Activated naive CD8-positive, alpha-beta T cell treated with anti-CD3 and anti-CD28 coated beads for 36 hours (primary cell): ENCODE measurements at places on chromosomes 5 and 9.
A peak's percentile ranks its signal among the peaks of the same experiment; 100 is the strongest.

GRCh38 chr5:97918057-97918456 lies 735.0 kb upstream of the RIOK2 start:
- no peak for DNase-seq

GRCh38 chr5:61617995-61618525 lies 286.0 kb downstream of the ZSWIM6 start:
- DNase-seq, result no peak

- no peak for DNase-seq
Observed at GRCh38 chr9:105255421-105255820, 11.0 kb downstream of the SLC44A1 start.

DNA sequence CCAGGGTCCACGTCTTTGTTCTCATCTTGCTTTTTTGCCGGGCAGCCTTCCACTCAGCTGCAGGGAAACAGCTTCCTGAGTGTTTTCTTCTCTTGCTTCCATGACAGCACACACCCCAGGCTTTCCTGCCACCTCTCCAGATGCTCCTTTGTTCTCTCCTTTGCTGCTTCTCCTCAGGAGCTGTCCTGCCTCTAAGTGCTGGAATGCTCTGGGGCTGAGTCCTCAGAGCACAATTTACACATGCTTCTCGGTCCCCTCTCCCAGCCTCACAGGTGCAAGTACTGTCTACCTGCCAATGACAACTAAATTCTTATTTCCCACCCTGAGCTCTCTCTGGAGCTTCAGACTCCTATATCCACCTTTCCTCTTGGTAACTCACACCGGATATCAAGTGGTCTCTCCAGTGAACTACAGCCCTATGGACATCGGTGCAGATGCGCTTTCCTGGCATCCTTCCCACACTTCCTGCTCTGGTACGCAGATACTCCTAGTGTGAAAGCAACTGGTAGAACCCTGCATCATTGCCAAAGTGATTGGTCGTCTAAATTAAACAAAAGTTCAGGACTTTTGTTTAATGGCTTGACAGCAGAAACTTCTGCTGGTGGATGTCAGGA lies 13.4 kb upstream of the ACSL6 start:
- no peak for DNase-seq

- no peak for DNase-seq
Observed at GRCh38 chr9:87682085-87682484, 43.8 kb upstream of the CTSL start.

GRCh38 chr9:131421691-131422090 lies 27.8 kb downstream of the PRRC2B start:
- DNase-seq, result no peak

GRCh38 chr9:134463280-134463679 lies 137.0 kb downstream of the RXRA start:
- no peak for DNase-seq

- DNase-seq, result no peak
Observed at GRCh38 chr5:113336975-113337374, 97.8 kb downstream of the TSSK1B start.

DNA sequence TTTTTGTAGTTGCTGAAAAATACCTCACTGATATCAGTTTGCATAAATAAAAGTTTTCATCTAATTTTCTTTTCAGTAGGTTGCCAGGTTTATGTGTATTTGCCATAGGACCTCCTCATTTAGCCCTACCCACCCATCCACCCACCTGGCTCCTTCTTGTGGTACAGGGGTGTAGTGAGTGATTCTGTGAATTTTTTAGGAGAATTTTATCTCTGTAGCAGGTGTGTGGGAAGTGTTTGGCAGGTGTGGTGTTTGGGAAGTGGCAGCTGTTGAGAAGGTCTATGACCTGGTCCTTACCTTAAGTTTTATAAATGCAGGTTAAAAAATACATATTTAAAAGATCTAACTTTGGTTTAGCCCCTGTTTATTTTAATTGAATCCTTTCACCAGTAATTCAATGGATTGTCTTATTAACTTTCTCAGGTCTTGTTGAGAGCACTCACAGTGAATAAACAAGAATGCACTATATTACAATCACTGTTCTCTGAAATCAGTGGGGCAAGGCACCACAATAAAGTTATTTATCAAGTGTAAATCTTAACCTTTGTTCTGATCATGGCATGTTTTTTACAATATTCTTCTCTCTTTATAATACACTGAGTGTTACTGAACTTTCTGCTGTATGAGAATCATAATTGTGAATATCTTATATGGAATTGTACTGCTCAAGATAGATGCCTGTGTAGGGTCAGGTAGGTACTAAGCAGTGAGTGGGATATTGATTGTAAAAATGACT lies 189.1 kb downstream of the WDR70 start:
- no peak for DNase-seq

DNA sequence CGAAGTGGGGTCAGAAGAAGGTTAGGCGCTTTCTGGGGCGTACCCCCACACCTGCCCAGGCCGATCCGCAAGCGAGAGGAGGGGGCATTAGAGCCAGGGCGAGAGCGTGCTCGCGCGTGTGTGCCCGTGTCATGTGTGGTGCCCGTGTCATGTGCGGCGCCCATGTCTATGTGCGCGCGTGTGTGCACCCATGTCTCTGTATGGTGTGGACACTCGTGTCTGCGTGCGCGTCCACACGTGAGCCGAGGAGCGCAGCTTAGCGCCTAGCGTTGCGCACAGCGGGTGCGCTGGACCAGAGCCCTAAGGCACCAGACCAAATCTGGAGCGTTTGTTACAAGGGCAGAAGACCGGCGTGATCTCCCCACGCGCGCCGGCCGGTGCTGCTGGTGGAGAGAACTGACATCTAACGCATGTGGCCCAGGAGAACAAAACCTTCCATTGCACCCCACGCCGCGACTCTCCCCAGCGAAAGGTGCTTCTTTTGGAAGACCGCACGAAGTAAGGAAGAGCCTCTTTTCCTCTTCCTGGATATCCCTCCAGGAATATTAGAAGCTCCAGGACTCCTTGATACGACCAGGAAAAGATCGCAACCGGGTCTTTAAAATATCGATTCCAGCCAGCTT lies 644 bp downstream of the NIM1K start:
- peak; percentile 31 for DNase-seq

GRCh38 chr5:14343376-14343775 lies 200.2 kb downstream of the TRIO start:
- no peak for DNase-seq

DNA sequence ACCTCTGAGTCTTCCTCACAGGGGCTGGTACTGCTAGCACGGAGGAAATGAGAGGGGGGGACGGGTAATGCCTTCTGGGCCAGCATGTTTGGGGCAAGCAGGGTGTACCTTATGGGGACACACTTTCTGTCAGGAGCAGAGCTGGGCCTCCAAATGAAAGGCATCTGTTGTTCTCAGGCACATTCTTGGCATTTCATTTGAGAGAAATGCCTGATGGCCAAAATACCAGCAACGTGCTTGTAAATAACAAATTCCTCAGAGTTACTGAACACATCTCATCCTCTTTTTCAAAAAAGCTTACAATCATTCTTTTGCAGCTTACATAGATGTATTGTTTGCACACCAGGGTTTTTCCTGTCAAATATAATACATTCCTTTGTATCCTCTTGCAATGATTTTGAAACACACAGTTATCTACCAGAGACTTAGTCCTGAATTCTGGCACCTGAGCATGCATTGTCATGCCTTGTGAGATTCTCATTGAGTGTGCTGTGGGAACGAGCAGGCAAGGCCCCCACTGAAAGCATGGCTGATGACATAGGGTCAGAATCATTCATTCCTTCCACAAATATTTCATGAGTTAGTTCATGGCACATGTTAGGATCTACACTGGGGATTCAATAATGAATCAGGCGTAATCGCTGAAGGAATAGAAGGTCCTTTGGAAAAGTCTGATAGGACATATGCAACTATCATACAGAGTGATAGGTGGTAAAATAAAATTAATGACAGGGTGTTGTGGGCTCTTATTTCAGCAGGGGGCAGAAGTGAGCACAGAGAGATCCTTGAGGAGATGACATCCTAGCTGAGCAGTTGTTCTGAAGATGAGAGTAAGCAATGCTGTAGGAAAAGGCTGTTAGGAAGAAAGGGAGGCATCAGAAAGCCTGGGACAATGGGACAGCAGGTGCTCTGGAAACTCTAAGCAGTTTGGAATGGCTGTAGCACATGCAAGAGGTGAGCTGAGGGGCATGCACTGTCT lies 260.9 kb upstream of the TUT7 start:
- no peak for DNase-seq

DNA sequence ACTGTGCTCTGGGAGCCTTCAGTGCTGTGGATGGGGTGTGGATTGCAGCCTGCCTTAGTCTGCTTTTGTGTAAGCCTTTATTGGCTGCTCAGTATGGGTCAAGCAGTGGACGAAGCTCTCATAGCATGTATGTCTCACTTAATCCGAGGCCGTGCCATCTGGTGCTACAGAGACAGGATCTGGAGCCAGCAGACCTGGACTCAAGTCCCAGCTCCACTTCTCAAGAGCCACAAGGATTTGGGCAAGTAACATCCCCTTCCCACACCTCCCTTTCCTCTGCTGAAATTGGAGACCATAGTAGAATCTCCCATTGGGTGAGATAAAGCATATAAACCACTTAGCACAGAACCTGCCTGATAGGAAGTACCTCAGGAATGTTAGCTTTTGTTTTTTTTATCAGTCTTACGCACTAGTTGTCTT lies 23.4 kb upstream of the LECT2 start:
- no peak for DNase-seq

DNA sequence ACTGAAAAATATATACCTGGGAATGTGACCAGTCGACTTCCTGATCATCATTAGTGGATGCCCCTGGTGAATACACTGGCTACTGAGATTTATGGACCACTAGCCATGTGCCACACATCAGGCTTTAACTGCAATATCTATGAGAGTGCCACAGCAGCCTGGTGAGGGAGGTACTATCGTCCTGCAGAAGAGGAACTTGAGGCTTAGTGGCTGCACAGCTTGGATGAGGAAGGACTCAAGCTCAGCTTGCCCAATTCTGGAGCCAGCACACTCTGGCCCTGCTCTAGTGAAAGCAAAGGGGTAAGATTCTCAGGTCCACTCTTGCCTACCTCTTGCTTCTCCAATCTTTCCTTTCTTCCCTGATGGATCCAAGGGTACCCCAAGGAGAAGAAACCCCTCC lies 129.3 kb downstream of the ENTREP1 start:
- DNase-seq, result no peak

GRCh38 chr5:147162740-147163139 lies 72.1 kb upstream of the STK32A start:
- no peak for DNase-seq

DNA sequence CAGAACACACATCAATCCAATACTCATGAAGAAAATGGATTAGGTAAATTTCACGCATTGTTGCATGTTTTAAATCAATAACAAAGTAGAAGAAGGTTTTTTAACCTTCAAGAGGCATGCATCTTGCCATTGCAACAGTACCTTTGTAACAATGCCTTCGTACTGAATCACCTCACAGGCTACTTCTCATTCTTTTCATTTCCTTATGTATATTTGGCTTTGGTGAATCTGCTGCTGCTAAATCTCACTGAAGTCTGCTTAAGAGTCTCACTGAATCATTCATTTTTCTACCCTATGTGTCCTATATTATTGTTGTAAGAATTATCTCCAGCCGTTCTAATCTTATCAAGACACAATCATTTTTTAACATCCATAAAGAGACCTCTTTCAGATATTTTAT lies 152.5 kb downstream of the CDH10 start:
- no peak for DNase-seq

- no peak for DNase-seq
Observed at GRCh38 chr5:135604056-135604455, 25.3 kb upstream of the CXCL14 start.

- no peak for DNase-seq
Observed at GRCh38 chr9:33232815-33233214, 7.2 kb upstream of the SPINK4 start.

DNA sequence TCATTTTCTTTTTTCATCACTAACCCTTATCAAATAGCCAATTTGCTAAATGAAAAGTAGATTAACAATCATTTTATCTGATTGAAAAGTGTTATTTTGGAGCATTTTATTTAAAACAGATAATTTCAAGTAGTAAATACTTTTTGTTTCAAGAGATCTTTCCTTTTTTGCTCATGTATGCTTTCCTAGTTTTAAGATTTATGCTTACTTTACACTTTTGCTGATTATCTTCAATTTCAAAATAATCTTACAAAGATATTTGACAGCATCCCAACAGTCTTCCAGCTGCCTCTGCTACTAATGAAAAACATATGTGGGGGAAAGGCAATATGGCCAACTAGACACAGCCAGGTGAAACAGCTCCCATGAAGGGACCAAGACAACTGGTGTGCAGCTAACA lies 1027.3 kb upstream of the CDH9 start:
- no peak for DNase-seq

GRCh38 chr5:133214153-133214820 lies 162.5 kb downstream of the HSPA4 start:
- no peak for DNase-seq

- no peak for DNase-seq
Observed at GRCh38 chr5:33321026-33321425, 119.7 kb upstream of the TARS1 start.

GRCh38 chr5:103582364-103582763 lies 19.8 kb upstream of the NUDT12 start:
- no peak for DNase-seq

DNA sequence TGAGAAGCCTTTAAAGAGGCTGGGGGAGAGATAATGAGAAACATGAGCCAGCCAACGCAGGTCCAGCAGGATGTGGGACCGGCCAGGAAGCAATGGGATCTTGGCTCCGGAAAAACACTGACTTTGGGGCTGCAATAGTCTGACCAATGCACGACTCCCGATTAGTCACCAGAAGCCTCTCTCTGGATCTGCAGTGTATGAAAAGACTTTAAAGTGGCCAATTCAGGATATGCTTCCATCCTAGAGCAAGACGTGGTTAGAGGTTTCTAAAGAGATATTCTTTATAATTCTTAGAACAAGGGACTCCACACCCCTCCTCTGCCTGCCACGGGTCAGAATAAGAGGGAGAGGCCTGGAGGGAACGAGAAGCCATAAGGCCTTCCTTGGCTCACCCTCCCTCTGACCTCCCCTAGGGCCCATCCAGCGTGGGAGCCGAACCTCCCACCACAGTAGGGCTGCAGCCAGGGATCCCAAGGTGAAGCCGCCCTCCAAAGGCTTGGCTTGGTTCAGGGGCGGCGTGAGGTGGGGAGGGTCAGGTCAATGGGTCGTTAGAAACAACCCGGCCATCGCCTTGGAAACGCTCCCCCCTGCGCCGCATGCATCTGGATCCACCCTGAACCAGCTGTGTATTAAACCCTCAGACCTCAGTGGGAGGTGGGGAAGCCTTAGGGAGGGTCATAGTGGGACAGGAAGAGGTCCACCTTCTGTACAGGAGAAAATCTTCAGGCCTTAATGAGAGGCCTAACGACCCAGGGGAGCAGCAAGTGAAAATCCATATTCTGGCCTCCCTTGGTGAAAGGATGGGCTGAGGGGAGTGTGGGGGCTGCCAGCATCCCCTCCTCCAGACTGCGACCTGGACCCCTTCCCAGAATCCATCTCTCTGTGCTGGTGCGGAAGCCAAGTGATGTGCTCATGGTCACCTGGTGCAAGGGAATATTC lies 11.1 kb downstream of the FGF1 start:
- DNase-seq, result no peak

DNA sequence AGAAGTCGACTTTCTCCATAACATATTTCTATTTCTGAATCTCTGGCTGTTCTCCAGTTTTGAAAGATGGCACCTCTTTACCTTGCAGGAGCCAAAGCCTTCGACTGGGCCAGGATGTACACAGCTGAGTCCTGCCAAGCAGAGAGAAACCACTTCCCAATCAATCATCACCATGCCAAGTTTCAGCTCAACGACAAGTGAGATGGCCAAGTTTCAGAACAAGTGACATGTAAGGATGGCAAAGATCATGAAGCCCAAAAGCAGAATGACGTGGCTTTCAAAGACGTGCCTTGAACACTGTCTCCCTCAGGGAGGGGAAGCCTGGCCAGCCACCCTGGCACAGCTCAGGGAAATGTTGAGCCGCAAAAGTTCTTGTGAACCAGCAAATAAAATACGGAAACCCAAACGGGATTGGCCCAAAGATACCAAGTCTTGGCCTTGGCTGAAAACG lies 17.7 kb downstream of the STK10 start:
- DNase-seq, result no peak
